ENCODE measurements at places on chromosomes 3 and 15.

DNA sequence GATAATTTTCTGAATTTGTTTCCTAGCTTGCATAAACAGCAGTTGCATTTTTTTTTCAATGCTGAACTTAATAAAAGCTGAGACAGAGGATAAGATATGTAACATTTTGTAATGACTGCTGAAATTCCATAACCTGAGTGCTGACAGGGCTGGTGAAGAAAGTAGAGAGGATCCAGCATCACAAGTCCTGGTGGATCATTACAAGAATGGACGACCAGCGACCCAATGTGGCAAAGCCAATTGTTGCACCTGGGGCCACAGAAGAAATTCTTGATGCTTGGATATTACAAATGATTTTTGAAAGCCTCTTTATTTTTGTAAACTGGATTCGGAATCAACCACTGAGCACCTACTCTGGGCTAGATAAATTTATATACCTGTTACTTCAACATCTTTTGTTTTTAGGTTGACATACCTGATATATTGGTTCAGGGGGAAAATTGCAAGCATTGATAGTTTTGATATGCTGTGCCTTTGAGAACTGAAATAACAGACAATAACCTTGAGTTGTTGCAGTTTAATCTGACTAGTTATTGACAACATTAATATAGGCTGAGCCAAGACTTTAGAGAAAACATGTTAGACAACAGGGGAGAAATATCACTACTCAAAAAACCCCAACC, 3.9 kb upstream of the ACTL6A start:
- peak; percentile 47 for DNase-seq

DNA sequence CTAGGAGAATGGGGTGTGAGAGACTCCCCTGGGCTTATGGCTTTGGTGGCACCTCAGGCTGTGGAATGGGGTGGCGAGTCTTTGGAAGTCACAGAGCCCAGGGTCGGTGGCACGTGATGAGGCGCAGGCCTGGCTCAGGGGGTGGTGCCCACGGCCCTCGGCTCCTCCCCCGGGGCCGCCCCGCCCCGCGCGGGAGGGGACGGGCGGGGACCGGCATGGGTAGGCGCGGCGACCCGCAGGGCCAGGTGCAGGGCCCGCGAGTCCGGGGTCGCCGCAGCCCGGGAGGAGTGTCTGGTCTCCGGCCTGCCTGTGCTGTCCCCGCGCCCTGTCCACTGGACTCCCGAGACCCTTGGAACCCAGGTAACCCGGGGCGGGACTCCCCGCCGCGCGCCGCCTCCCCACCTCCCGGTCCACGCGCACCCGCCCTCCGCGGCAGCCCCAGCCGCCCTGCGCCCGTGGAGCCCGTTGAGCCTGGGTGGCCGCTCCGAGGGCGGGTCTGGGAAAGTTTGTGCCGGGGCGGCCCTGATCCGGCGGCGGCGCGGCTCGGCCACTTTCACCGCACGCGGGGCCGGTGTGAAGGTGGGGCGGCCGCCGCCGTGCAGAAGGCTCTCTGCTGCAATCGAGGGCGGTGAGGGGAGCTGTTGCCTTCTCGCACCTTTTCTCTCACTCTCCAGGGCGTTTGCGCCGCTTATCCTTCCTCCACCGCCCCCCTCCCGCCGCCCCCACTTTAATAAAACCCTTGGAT, at the start of gene PAQR5:
Gene PAQR5 (plus strand): TSS at position 216 of the 745 bp plus-strand sequence. CDS start 61,169 bp downstream, outside the sequence.
- no peak for DNase-seq

- DNase-seq, result no peak
Measured at GRCh38 chr3:171797873-171798272, 12.4 kb downstream of the PLD1 start.

DNA sequence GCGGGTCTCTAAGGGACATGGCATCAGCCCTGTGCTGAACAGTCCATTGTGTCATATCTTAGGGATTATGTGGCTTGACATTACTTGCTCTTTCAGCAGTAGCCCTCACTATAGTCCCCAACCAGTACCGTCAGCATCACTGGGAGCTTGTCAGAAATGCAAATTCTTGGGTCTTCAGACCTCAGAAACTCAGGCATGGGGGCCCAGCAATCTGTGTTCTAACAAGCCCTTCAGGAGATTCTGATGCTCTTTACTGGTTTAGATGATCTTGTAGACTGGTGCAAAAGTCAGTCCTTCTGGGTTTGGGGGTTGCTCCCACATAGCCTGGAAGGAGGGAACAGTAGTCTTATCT, 39.0 kb upstream of the TRAK1 start:
- no peak for DNase-seq

- peak; percentile 88 for DNase-seq
Measured at GRCh38 chr3:194141415-194142155, 5.6 kb downstream of the HES1 start.

DNA sequence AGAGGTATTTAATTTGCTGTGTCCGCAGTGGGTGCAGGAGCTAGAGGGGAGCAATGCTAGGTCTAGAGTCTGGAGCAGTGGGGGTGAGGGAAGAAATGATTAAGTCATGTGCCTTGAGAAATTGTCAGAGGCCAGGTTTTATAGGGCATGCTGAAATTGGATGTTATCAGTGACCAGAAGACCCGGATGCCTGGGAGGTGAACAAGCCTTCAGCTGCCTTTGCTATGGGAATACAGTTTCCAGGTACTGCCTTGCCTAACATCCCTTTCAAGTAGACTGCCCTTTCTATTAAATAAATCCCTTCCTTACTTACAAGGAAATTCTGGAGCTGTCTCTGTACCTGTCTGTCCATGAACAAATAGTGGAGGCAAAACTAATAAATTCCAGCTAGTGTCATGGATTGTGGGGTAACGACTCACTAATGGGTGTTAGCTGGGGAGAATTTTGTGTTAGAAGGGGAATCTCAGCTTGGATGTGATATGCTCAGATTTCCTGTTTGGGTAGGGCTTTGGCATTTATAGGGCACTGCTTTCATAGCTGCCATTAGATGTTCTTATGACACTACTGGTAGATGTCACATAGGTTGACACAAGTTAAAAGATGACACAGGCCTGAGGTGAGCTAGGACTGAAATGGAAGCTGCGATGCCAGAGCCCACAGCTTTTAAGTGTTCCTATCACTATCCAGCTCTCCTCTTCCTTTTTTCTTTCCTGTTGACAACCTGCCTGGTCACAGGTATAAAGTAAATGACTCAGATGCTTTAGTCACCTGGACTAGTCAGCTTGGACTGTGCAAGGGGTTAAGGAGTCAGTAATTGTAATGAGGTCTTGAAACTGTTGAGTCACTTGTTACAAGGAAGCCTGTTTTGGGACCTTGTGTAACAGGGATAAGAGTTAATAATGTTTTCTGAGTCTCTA, 21.3 kb downstream of the CHD2 start:
- DNase-seq, result peak; percentile 15

GRCh38 chr3:117407317-117407716, 697.7 kb downstream of the TUSC7 start:
- no peak for DNase-seq

GRCh38 chr15:81011593-81011992, 10.9 kb downstream of the TLNRD1 start:
- no peak for DNase-seq

GRCh38 chr3:53192608-53193007, 31.6 kb downstream of the PRKCD start:
- DNase-seq, result no peak

DNA sequence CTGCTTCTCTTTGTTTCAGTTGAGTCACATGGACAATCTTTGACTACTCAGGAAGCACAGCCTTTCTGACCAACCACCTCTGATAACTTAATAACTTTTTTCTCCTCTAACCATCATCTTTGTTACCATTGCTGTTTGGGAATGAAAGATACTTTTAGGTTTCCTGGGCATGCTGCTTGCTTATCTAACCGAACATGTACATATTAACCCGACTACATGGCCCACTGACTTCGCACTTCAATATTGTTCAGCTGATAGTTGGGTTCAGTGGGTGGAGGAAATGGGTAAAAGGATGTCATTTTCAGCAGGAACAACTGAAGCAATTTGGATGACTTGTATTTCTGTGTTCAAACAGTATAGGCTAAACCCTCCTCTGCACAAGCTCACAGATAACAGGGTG, 214.3 kb downstream of the SQOR start:
- DNase-seq, result no peak

- no peak for DNase-seq
Measured at GRCh38 chr3:133610031-133610430, 36.5 kb downstream of the CDV3 start.

DNA sequence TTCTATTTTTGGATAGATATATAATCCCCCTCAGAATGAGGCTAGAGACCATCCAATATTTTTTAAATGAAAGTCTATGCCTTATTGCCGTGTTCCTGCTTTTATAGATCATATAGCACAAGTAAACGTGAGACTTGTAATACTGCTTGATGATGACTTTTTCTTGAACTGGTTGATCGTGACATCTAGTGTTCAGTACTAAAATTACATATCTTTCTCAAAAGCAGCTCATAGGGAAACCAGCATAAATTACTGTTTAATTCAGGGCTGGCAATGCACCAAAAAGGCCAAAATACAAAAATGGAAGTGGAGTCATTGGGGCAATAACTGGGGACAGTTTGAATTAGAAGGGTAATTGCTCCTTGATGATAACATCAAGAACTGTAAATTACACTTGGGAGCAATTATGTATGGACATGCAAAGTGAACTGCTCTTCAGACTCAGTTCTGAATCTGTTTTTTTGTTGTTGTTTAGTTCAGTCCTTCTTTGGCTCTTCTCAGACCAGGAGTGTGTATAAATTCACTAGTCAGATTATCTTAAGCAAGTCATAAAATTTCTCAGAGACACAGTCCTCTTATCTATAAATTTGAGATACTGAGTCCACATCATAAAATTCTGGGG, 325.3 kb downstream of the THSD4 start:
- DNase-seq, result peak; percentile 79

DNA sequence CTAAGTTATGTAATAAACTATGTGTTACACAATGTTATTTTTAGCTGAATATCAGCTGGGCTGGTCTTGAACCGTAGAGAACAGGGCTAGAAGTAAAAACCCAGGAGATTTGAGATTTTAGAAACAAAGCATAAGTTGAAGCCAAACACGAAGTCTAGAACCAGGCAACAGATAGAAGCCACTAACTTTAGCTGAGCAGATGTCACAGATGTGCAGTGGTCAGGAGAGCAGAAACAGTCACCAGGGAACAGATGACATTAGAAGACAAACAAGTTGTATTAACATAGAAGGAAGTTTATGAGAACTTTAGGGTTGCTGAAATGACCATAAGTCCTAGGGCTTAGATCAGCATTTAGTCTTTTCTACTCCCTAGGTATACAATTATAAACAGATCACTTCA, 731.0 kb downstream of the ZNF385D start:
- DNase-seq, result no peak

DNA sequence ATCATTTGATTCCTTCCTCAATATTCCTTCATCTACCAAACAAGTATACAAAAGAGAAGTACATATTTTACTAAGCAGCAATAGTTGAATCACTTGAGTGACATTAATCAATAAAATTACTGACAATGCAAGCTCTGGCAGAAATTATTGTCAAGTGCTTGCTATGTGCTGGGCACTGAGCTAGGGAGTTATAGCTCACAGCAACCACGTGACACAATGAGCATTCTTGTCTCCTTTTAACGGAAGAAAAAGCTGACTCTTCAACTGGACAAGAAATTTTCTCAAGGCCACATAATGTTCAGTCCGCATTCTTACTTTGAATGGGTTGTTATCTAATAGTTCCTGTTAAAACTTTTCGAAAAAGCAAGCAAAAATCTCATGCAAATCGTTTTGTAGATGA, 500.1 kb downstream of the PYDC2 start:
- no peak for DNase-seq

DNA sequence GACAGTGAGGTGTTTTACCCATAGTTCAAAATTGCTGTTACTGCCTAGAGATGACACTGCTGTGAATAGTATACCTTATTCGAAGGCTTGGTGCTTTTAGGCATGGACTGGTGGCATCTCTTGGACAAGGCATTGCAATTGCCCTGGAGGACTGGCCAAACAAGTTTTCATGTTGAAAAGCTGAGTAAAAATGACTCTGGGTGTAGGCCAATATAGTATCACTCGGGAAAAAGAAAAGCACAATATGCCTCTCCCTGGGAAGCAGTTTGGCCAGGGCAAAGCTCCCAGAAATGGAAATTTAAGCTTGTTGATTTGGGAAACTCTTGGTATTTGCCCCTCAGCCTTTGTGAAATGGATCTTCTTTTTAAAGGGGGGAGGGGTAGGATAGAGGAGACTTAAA, 54.8 kb downstream of the ZNF609 start:
- no peak for DNase-seq

GRCh38 chr3:16467393-16467792, 46.1 kb downstream of the RFTN1 start:
- no peak for DNase-seq

GRCh38 chr3:71240034-71240433, 343.5 kb downstream of the FOXP1 start:
- DNase-seq, result no peak

DNA sequence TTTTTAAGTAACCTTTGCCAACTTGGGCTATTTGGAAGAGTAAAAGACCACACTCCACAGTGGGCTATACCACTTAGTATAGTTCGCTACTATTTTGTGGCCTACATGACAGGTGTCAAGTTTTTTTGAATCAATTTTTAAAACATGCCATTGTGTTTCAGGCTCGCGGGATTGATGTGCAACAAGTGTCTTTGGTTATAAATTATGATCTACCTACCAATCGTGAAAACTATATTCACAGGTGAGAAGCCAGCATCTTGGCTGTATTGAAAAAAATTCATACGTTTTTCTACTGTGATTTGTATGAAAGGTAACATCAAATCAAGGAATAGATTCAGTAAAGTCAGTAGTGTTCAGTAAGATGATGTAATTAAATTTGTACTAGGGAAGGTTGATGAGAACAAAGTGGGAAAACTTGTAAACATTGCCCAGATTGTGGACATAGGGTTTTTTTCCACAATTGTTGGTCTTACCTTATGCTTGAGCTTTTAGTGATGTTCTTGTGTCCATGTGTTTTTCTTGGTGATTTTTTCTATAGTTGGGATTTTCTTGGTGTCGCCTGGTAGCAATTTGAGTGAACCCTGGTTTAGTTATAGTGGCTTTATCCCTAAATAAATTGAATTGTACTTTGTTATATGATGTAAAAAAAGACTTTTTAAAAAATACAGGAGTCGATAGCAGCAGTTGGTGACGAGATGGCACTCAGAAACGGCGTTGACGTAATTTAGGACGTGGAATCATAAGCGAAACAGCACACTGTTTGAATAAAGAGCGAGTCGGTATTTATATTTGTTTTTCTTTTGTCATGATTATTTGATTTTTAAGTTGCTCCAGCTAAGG, 4.5 kb downstream of the EIF4A2 start:
- no peak for DNase-seq

- no peak for DNase-seq
Measured at GRCh38 chr15:91578511-91578910, 275.0 kb upstream of the SLCO3A1 start.

GRCh38 chr3:125142420-125142778, 70.1 kb downstream of the SLC12A8 start:
- DNase-seq, result no peak

- no peak for DNase-seq
Measured at GRCh38 chr3:5292512-5292911, 105.0 kb downstream of the EDEM1 start.
